ENCODE measurements at places on chromosomes 2 and 18.

DNA sequence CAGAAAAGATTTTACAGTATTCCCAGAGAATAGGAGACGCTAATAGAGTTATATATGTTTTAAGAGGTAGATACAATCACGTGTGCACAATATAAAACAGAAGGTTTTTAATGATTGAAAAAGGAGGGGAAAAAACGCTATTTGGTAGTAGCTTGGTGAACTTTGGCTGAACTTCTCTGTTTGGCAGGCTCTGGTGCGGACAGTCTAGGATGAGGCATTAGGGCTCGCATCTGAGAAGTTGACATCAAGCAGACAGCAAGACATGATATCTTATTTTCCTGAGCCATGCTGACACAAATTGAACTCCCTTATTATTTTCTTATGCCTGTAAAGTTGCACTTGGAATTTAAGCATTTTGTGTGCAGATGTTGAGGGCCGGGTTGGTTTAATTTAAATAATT lies 176.6 kb downstream of the EN1 start:
- DNase-seq = peak; percentile 17

GRCh38 chr2:29443627-29444026 lies 328.4 kb downstream of the CLIP4 start:
- DNase-seq = no peak

DNA sequence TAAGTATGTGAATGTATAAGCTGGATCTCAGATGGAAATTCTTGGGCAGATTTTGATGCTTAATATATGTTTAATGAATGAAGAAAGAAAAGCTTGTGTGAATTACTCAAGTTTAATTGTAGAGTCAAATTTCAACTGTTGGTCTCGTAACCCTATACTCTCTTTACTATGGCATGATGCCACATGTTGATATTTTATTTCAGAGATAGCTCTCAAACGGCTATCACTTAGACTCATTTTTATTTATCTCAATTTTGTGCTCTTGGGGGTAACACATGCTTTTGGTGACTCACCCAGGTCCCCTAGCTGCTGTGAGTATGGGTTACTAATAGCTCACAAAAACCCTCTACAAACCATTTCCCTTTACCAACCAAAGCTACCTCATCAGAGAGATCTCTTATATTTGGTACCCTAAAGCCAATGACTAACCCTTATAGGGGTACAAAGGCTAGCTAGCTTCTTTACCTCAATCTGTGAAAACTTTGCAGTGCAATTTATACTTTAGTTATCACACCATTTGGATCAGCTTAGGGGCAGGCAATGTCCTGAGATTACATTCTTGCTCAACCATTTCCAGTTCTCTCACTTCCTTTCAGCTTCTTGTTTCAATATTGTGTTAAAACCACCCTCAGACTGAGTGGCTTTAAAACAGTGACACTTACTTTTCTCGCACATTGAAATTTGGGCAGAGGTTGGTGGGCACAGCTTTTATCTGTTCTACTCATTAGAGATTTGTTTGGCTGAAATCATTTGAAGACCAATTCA lies 240.3 kb downstream of the CDH7 start:
- DNase-seq = no peak

GRCh38 chr2:45432406-45432805 lies 178.7 kb downstream of the SRBD1 start:
- no peak for DNase-seq

DNA sequence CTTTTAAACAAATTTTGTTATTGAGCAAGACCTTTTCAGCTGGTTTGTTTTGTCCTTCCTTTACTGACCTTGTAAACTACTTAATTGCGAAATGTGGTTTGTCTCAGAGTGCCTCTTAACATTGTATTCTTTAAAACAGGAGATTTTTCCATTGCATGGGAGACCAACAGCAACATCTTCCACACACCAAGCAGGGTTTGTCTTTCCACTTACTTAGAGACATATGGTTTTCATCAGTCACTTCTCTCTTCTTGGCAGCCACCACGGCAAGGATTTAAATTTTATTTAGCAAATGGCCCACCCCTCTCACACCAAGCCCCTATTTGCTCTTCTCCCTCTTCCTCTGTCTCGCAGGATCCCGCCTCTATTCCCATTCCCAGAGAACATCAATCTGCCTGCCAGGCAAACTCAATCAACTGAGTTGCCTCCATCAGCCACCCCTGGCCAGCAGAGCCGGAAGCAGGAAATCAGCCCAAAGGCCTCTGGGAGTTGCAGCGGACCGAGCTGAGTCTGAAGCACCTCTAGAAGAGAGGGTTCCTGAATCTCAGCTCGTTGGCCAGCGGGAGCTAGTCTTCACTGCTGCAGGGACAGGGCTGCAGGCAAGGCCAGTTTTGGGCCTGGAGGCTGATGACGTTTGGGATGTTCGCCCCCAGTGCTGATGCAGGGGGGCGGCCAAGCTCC lies 11.3 kb upstream of the CIB4 start:
- peak; percentile 18 for DNase-seq

- no peak for DNase-seq
Observed at GRCh38 chr18:48885266-48885923, 65.4 kb downstream of the SMAD7 start.
